Central memory CD8-positive, alpha-beta T cell (primary cell): ENCODE measurements at places on chromosomes 13 and 19.

GRCh38 chr19:6590827-6591319 lies at the start of gene CD70:
CD70 (minus strand) TSS chr19:6591150; CDS start chr19:6591002, 148 bp downstream.
- peak; percentile 41 for DNase-seq

GRCh38 chr19:29567366-29567915 lies 38.6 kb upstream of the POP4 start:
- DNase-seq: no peak

DNA sequence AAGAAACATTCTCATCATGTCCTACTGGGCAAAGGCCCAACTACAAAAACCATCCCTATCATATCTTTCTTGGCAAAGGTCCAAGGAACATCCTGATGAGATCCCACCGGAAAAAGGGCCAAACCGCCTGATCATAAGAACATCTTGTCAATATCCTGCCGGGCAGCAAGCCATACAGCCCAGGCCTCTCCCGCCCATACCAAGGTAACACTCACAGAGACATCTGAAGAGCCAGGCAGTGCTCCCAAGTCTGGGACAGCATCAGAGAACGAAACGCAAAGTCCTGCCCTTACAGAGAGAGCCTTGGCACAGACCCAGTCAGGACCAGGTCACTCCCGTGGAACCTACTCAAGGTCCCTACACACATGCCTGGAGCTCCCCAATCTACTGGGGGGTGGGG lies 18.5 kb upstream of the ZNF331 start:
- DNase-seq: no peak

GRCh38 chr19:5691822-5692722 lies 2.0 kb downstream of the RPL36 start:
- DNase-seq: no peak

GRCh38 chr13:44373247-44373600 lies 400 bp upstream of the SERP2 start:
- DNase-seq: no peak

- no peak for DNase-seq
These were observed at the start of gene CDC42EP5 for GRCh38 chr19:54473071-54473891. CDC42EP5 (minus strand) TSS chr19:54473296; CDS start chr19:54465547, 7,749 bp downstream.

DNA sequence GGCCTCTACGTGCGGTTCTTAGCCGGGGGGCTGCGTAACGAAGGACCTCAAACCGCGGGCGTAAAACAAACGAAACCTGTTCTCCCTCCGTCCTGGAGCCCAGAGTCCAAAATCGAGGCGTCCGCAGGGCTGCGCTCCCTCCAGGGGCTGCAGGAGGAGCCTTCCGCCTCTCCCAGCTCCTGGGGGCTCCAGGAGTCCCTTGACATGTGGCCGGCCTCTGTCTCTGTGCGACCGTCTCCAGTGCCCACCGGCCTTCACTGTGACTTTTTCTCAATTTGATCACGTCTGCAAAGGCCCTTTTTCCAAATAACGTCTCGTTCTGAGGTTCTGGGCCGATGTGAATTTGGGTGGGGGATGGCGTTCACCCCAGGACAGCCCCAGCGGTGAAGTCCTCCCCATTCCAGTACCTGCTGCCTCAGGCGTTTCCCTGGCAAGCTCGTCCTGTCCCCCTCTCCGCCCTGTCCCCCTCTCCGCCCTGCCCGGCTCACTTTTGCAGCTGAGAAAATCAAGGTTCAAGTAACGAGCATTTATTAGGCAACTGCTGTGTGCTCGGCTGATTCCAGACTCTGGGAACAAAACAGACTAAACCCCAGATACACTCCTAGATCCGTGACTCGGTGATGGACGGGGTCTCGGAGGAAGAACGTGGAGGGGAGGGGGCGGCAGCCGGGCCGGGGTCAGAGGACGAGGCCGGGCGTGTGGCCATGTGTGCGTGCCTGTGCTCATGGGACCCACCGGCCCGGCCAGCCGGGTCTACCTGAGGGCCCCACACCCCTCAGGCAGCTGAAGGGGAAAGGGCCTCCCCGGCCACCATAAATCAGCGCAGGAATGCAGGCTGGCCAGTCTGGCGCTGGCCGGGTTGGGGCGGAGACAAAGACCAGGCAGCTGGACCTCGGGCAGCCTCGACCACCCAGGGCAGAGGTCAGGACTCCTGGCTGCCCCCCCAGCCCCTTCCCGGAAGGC lies 28.1 kb upstream of the WDR18 start:
- no peak for DNase-seq

DNA sequence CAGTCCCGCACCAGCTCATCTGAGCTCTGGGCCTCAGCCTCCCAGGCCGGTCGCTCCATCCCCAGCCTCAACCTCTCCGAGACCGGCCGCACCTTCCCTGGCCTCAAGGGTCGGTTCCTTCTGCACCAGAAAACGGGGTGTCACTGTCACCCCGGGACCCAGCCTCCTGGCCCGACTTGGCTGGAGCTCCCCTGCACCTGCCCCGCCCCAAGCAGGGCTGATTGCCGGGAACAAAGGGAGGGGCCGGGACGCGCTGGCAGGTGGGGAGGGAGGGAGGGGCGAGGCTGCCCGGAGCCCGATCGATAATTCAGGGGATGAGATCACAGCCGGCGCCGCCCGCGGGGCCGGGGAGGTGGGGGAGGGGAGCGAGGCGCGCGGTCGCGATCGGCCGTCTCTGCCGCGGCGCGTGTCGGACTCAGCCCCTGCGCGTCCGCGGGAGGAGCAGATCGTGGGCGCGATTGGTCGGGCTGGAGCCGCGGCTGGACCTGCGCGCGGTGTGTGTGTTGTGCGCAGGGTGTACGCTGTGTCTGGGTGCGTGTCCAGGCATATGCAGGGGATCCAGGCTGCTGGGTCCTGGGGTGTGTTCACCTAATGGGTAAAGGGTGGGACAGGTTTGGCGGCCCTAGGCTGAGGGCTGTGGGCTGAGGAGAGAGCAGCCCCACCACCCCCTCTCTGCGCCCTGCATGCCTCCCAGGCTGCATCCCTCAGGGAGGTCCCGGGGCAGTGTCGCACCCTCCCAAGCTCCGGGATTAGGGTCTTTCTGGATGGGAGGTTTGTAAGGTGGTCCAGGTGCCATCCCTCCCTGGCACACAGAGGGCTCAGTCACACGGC lies 1.1 kb upstream of the SHC2 start:
- no peak for DNase-seq

DNA sequence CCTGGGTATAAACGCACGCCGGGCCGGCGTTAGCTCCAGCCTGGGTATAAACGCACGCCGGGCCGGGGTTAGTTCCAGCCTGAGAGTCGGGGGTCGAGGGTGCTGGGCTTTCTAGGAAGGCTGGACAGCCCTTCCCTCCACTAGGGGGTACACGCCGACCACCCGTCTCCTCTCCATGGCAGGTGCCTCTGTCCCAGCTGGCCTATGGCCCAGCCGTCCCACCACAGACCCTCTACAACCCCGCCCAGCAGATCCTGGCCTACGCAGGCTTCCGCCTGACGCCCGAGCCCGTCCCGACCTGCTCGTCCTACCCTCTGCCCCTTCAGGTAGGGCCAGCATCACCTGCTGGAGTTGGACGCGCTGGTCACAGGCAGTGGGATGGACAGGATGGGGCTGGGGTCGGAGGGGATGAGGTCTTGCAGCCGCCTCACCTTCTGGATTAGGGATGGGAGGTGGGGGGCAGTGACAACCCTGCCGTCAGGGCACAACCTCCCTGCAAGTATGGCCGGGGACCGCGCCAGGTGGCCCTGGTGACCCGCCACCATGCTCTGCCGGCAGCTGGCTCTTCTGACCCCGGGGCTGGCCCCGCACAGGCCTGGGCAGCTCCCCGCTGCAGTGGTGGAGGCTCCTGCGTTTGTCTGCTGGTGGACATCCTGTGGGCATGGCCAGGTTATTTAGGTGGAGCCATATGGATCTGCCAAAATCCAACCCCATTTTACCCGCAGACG lies 45.8 kb downstream of the TMEM255B start:
- no peak for DNase-seq

DNA sequence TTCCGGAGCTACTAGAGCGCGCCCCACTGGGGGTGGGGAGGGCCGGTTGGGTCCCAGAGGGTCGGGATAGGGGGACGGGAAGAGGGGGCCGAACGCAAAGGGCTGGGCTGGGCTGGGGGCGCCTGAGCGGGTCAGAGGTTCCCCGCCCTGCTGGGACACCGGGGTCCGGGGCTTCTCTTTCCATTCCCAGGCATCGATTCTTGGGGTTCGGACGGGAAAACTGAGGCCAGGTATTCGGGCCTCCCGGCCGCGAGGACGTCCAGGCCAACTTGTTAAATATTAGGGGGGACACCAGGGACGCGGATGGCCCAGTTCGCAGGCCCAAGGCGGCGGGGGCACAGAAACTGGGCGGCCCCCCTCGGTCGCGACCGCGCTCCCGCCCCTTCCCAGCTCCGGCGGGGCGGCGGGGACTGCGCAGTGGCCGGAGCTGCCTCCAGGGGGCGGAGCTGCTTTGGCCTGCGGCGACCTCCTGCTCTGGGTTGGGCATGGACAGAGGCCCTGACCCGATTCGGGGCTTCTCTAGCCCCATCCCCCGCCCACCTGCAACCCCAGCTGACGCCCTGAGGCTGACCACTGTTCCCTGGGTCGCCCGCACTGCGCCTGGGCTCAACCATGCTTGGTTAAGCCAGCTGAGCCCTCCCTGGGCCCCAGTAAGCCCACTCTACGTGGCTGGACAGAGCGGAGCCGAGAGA lies 1.2 kb upstream of the KLF16 start:
- no peak for DNase-seq

DNA sequence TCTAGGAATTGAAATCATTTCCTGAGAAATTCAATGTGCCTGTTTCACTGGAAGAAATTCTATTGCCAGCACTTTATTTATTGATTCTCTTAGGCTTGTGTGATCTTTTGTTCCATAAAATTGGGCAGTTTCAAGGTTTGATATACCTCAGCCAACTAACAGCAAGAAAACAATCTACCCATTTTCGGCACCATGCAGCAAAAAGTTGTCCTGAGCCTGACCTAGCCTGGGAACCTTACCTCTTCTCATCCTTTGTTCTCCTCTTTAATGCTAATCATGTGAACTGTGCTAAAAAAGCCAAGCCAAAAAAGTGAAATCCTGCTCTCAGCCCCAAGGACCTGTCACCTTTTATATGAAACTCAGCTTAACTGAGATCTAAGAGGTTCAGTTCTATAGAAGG lies 477.3 kb downstream of the SUCLA2 start:
- DNase-seq: no peak

- DNase-seq: no peak
These were observed 57.5 kb downstream of the SERP2 start for GRCh38 chr13:44431150-44431549.

- no peak for DNase-seq
These were observed 332.0 kb downstream of the GPC6 start for GRCh38 chr13:93558637-93559036.
